Immature natural killer cell (primary cell): ENCODE measurements at places on chromosomes 1 and 21.
A peak's percentile ranks its signal among the peaks of the same experiment; 100 is the strongest.

DNA sequence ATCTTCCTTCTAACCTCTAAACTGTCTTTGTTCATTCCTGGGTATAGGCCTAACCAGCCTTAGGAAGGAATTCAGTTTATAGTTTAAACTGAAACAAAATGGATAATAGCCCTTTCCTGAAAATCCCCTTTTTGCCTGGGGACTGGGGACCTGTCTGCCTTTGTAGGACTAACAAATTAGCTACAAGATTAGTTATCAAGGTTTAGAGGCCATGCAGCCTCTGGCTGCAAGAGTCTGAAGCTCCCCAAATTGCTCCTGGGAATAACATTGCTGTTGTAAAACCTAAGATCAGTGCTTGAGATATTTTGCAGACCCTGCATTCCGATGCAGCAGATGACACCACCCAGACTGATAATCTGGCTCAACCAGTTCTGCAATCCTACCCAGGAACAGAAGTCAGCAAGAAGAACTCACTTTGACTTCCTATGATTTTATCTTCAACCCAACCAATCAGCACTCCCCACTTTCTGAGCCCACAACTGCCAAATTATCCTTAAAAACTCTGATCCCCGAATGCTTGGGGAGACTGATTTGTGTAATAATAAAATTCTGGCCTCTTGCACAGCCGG, 96.6 kb upstream of the ETV3 start:
- DNase-seq = no peak

- no peak for DNase-seq
These were observed 20.7 kb upstream of the HPCAL4 start for GRCh38 chr1:39711966-39712340.

DNA sequence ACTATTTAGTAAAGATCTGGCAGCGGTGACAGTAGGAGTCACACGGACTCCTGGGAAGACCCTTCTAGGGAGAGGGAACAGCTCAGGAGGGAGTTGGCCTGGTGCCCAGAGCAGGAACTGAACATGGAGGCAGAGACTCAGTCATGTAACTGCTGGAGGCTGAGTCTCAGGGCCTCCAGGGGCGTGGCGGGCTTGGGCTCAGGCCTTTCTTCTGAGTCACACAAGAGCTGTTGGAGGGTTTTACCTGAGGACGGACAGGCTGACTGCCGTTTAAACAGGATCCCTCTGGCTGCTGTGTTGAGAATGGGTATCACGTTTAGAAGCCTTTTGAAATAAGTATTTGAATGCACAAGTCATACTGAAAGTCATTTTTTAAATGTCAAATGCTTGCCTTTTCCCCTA, 7.2 kb upstream of the ETS2 start:
- no peak for DNase-seq

DNA sequence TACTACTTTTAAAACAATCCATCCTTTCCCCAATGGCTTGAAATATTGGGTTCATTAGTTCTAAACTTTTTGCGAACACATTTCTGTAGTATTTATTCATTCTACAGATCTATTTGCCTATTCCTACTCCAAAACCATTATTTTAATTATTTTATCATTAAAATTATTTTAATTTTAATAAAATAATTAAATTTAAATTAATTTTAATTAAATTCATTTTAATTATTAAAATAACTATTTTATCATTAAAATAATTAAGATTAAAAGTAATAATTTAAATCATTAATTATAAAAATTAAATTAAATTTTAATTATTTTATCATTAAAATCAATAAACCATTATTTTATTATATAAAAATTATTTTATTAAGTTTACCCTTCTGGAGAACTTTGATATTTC, 15.6 kb downstream of the EDEM3 start:
- DNase-seq = no peak

GRCh38 chr1:211333906-211334305, 7.3 kb downstream of the TRAF5 start:
- DNase-seq = no peak

- no peak for DNase-seq
These were observed 6.7 kb downstream of the IL20 start for GRCh38 chr1:206872139-206872538.

- DNase-seq = no peak
These were observed 81.4 kb downstream of the EDEM3 start for GRCh38 chr1:184673305-184673704.

GRCh38 chr21:29018540-29018939, 609 bp downstream of the RWDD2B start:
- no peak for DNase-seq

GRCh38 chr1:21329209-21329844, 39.1 kb upstream of the ECE1 start:
- DNase-seq = no peak

- no peak for DNase-seq
These were observed 67.2 kb downstream of the SYDE2 start for GRCh38 chr1:85133565-85134159.

- DNase-seq = no peak
These were observed 4.4 kb downstream of the GADD45A start for GRCh38 chr1:67689267-67690017.

DNA sequence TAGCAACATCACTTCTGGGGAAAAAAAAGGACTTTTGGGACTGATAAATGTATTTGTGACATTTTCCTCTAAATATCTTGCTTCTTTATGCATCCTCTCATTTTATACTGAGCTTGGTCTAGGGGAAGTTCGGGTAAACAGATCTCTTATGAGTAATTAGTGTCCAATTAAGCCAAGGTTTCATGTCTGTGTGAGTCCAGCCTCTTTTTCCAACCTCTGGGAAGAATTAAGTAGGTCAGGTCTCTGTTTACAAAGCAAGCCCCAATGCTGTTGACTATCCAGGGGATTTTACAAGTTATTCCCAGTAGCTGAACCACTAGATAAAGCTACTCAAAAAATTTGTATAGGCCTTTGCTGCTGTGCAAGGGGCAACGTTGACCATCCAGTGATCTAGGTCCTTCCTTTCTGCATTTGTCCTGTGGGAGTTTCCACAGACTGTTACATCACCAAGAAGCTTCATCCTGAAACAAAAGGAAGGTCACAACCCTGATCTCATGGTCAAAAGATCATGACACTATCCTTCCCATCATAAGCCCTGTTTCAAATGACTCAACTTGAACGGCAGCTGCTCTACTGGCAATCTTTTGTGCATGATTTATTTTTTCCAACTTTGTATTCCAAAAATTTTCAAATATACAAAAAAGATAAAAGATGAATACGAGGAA, 74.3 kb downstream of the ETS2 start:
- DNase-seq = no peak

- DNase-seq = no peak
These were observed 33.5 kb upstream of the BMP8B start for GRCh38 chr1:39822146-39822545.

- peak; percentile 40 for DNase-seq
These were observed 99.4 kb downstream of the KCNJ15 start for GRCh38 chr21:38355992-38356781.

DNA sequence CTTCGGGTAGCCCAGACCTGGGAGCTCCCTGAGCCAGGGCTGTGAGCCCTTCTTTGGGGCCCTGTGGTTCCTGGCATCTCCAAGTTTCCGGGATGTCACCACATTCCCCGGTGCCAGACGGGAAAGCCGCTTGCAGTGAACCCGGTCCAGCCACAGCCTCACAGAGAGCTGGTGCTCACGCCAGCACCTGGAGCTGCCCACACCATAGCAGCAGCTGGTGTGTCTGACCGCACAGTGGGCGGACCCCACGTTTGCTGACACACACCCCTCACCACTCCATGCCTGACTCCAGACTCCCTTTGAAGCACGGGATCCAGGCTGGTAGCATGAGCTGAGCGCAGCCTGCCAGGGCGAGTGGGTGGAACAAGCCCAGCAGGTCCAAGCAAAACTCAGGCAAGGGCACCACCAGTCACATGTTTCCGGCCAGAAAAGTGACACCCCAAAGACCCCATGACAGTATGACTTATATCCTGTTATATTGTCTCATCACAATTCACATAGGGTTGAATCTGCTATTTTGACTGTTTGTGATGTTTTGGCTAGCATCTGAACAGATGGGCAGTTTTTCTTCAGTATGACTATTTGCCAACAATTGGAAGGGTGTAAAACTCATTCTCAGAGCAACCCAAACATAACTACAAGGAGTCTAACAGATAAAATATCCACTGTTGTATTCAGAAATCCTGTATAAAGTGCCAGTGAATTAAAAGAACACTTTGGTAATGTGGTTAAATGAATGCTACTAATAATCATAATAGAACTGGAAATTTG, 285.4 kb downstream of the SMYD3 start:
- DNase-seq = no peak
